ENCODE measurements at places on chromosomes 12 and 14.

GRCh38 chr12:19129486-19130223, at the start of gene PLEKHA5:
Gene PLEKHA5, plus strand, starts transcription at chr12:19129733. Its CDS starts 67 bp downstream, at chr12:19129800.
- H3K27ac ChIP-seq, result peak within 1 kb of the TSS; percentile 34
- peak; percentile 31 for DNase-seq
- peaks cover 8% of the 10 kb centered on the region for H3K4me1 ChIP-seq

- no peak for DNase-seq
- peaks cover 8% of the 10 kb centered on the region for H3K4me1 ChIP-seq
- H3K27ac ChIP-seq, result no peak overlapping the region
- H3K27me3 ChIP-seq, result peaks cover 48% of the 10 kb centered on the region
- no peaks in the 10 kb centered on the region for H3K36me3 ChIP-seq
- no peak overlapping the region for H3K4me3 ChIP-seq
Measured at GRCh38 chr12:4277205-4277543, 3.6 kb downstream of the CCND2 start.

DNA sequence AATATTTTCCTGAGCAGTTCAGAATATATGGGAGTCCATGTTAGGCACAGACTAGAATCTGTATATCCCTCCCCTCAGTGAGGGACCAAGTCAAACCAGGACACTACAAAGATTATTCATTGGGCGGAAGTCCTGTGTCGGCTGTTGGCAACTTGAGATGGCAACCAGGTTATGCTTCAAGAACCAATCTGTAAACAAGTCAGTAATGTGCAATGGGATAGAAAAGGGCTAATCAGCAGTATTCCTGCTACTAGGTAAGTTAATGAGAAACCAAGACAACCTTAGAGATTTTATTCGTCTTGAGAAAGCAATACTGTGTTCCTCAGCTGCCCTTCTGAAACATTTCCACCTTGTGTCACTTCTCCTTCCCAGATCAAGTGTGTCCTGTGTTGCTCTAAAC, 26.4 kb downstream of the ARG2 start:
- peaks cover 16% of the 10 kb centered on the region for H3K36me3 ChIP-seq
- no peaks in the 10 kb centered on the region for H3K27me3 ChIP-seq
- no peak overlapping the region for H3K4me3 ChIP-seq
- H3K27ac ChIP-seq, result no peak overlapping the region
- H3K4me1 ChIP-seq, result no peaks in the 10 kb centered on the region
- no peak for DNase-seq

- H3K27me3 ChIP-seq, result no peaks in the 10 kb centered on the region
- H3K27ac ChIP-seq, result no peak overlapping the region
- no peaks in the 10 kb centered on the region for H3K4me1 ChIP-seq
Measured at GRCh38 chr14:101354726-101355125, 206.6 kb upstream of the DIO3 start.

DNA sequence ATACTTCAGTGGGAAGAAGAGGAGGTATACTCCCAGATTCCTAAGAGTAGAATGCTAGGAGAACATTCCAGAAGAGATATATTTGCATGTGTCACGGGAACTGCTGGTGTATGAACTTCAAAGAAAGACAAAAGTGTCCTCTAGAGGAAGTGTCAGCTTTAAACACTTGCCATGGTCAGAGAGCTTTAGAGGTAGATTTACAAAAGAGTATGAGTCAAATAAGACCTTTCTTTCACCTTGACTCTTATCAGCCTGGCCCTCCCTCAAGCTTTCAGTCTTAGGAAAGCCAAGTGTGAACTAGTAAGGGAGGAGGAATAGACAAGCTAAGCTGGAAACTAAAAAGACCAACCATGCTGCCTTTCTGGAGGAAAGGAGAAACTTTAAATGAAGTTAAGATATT, 34.7 kb downstream of the COX8C start:
- DNase-seq, result no peak
- no peak overlapping the region for H3K27ac ChIP-seq
- no peaks in the 10 kb centered on the region for H3K36me3 ChIP-seq
- no peaks in the 10 kb centered on the region for H3K4me1 ChIP-seq

GRCh38 chr14:104702106-104702505, 12.7 kb downstream of the INF2 start:
- H3K27me3 ChIP-seq, result no peaks in the 10 kb centered on the region
- H3K27ac ChIP-seq, result no peak overlapping the region
- H3K36me3 ChIP-seq, result peaks cover 11% of the 10 kb centered on the region
- H3K4me3 ChIP-seq, result no peak overlapping the region
- H3K4me1 ChIP-seq, result no peaks in the 10 kb centered on the region

DNA sequence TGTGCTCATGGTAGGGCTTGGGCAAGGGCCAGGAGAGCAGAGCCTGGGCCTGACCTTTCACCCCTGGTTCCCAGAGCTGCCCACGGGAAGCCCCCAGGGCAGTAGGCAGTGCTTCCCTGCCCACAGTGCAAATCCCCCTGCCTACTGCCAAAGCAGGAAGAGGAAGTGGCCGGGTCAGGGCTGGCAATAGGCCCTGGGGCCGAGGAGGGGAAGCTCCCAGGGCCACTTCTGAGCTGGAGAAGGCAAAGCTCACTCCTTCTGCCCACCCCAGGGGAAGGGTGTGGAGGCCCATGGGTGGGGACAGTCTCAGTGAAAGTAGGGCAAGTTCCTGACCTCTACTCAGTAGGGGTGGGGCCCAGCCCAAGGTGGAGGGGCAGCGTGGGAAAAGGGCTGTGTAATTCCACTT, 5.4 kb upstream of the NR4A1 start:
- no peaks in the 10 kb centered on the region for H3K27me3 ChIP-seq
- H3K4me3 ChIP-seq, result no peak overlapping the region
- H3K27ac ChIP-seq, result peak overlapping the region; percentile 75
- DNase-seq, result peak; percentile 42
- H3K36me3 ChIP-seq, result no peaks in the 10 kb centered on the region
- peaks cover 34% of the 10 kb centered on the region for H3K4me1 ChIP-seq

DNA sequence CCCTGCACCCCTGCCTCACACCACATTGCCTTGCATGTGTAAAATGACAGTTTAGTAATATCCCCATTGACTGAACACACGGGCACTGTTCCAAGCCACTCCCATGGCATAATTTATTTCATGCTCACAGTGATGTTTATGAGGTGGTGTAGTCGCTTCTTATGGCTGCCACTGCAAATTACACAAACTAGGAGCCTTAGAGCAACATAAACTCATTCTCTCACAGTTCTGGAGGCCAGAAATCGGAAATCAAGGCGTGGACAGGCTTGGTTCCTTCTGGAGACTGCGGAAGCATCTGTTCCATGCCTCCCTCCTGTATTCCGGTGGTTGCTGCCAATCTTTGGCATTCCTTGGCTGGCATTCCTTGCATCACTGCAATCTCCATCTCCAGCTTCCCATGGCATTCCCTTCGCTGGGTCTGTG, 97.3 kb downstream of the RIN3 start:
- no peaks in the 10 kb centered on the region for H3K36me3 ChIP-seq
- peak overlapping the region; percentile 70 for H3K27ac ChIP-seq
- no peak overlapping the region for H3K4me3 ChIP-seq
- H3K4me1 ChIP-seq, result peaks cover 6% of the 10 kb centered on the region
- H3K27me3 ChIP-seq, result no peaks in the 10 kb centered on the region

DNA sequence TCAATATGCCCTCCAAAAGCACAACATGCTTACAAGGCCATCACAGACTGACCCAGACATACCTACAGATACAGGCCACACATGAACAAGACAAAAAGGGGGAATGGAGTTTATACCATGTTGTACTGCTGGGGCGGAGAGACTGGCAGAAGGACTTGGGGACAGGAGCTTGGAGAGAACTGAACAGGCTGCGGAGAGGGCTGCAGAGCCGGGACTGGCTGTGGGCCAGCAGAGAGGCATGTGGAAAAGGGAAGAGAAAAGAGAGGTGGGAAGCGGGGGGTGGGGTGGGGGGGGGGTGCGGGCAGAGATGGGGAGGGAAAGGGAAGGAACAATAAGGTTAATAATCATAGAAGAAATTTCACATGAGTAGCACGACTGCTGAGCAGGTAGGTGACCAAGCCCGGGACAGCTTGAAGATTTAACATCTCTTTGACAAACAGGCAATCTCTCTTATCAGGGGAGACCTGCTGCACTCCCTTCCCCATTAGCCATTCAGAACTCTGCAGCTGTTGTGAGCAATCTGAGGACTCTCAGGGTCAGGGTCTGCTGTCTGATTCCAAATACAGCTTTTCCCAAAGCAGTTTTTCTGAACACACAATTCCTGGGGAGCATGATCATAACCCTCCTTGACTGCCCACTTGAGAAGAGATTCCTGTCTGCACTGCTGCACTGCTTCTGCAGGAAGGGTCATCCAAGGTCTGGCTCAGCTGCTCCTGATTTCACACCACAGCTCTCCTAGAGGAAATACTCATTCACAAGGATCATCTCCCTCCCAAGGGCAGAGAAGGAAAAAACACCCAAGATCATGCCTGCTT, 21.6 kb upstream of the STAC3 start:
- peaks cover 5% of the 10 kb centered on the region for H3K36me3 ChIP-seq
- no peak overlapping the region for H3K4me3 ChIP-seq
- peaks cover 10% of the 10 kb centered on the region for H3K4me1 ChIP-seq
- H3K27me3 ChIP-seq, result no peaks in the 10 kb centered on the region
- peak; percentile 63 for DNase-seq
- H3K27ac ChIP-seq, result no peak overlapping the region

DNA sequence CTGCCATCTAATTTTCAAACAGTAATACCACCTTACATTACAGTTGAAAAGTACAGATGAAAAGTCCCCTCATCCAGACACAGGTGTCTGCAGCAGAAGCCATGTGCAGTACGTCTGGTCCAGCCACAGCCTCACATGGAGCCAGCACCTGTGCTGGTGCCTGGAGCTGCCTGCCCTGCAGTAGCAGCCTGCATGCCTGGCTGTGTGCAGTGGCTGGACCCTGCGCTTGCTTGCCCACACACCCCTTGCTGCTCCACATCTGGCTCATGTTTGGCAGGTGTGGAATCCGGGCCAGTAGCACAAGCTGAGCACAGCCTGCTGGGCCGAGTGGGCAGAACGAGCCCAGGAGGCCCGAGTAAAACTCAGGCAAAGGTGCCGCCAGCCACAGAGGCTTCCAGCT, 21.8 kb upstream of the CPM start:
- H3K4me1 ChIP-seq, result no peaks in the 10 kb centered on the region
- H3K36me3 ChIP-seq, result no peaks in the 10 kb centered on the region
- no peak overlapping the region for H3K27ac ChIP-seq
- no peak overlapping the region for H3K4me3 ChIP-seq
- DNase-seq, result no peak

DNA sequence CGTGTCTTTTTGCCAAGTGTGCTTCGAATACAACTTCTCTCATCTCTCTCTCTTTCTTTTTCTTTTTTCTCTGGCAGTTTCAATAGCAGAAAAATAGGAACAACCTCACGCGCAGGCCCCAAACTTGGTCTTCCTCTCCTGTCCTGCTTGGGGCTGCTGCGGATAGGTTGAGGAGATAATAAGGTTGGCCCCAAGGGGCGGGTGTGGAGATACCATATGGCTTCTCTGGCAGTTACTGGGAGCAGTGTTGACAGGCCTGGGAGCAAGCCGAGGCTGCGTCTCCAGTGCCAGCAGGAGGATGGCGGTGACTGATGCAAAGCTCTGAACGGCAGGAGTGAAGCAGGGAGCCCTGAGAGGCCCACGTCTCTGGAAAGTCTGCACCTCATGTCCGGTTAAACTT, 89.5 kb upstream of the MANSC4 start:
- no peak for DNase-seq
- H3K4me3 ChIP-seq, result no peak overlapping the region
- H3K27me3 ChIP-seq, result no peaks in the 10 kb centered on the region
- H3K27ac ChIP-seq, result no peak overlapping the region
- no peaks in the 10 kb centered on the region for H3K4me1 ChIP-seq

- peak overlapping the region; percentile 99 for H3K4me3 ChIP-seq
- H3K27me3 ChIP-seq, result no peaks in the 10 kb centered on the region
- H3K36me3 ChIP-seq, result no peaks in the 10 kb centered on the region
- H3K27ac ChIP-seq, result peak overlapping the region; percentile 88
- DNase-seq, result peak; percentile 75
- H3K4me1 ChIP-seq, result peaks cover 24% of the 10 kb centered on the region
Measured at GRCh38 chr14:50230701-50231474, 490 bp downstream of the SOS2 start.

GRCh38 chr12:91182636-91183455, at the start of gene DCN:
Gene DCN, minus strand, starts transcription at chr12:91182817. Its CDS starts 4,265 bp downstream, at chr12:91178552.
- no peaks in the 10 kb centered on the region for H3K27me3 ChIP-seq
- no peak within 1 kb of the TSS for H3K4me3 ChIP-seq
- H3K4me1 ChIP-seq, result peaks cover 10% of the 10 kb centered on the region
- no peak for DNase-seq

- H3K27me3 ChIP-seq, result peaks cover 2% of the 10 kb centered on the region
- no peaks in the 10 kb centered on the region for H3K36me3 ChIP-seq
- H3K4me3 ChIP-seq, result no peak overlapping the region
- no peak for DNase-seq
- H3K4me1 ChIP-seq, result no peaks in the 10 kb centered on the region
Measured at GRCh38 chr14:53010193-53011040, 59.6 kb upstream of the FERMT2 start.

DNA sequence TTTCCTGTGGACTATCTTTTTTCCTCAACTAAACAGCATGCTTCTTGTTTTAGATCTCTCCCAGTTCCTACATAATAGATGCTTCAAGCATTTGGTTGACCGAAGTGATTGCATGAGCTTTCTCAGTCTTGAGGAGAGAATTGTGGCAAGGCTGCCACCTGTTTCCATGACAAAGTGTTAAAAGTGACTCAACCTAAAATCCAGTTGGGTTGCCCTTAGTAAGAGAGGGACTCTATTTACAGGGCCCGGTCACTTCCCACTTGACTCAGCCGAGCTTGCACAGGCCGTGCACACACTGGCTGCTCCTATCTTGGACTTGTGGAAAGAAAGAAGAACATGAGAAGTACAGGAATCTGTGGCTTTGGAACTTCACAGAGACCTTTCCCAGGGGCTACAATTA, 2.1 kb upstream of the B4GALNT3 start:
- no peak overlapping the region for H3K27ac ChIP-seq
- no peak overlapping the region for H3K4me3 ChIP-seq
- H3K27me3 ChIP-seq, result peaks cover 55% of the 10 kb centered on the region
- no peak for DNase-seq

GRCh38 chr12:103415681-103416080, 80.1 kb downstream of the C12orf42 start:
- H3K36me3 ChIP-seq, result no peaks in the 10 kb centered on the region
- H3K4me3 ChIP-seq, result no peak overlapping the region
- no peaks in the 10 kb centered on the region for H3K27me3 ChIP-seq
- no peak for DNase-seq

GRCh38 chr14:105154476-105154871, 14.1 kb downstream of the JAG2 start:
- H3K27ac ChIP-seq, result no peak overlapping the region
- no peaks in the 10 kb centered on the region for H3K4me1 ChIP-seq
- H3K4me3 ChIP-seq, result no peak overlapping the region
- H3K27me3 ChIP-seq, result no peaks in the 10 kb centered on the region
- peaks cover 3% of the 10 kb centered on the region for H3K36me3 ChIP-seq

- H3K4me3 ChIP-seq, result no peak overlapping the region
- no peak overlapping the region for H3K27ac ChIP-seq
- DNase-seq, result no peak
- no peaks in the 10 kb centered on the region for H3K27me3 ChIP-seq
Measured at GRCh38 chr12:98696036-98696646, 51.1 kb downstream of the APAF1 start.
